ENCODE measurements at places on chromosomes 3 and 15. TPM values are rescaled to one million over a fixed set of nuclear protein-coding genes. Genes with fewer than 3 reads are reported as not detected.

DNA sequence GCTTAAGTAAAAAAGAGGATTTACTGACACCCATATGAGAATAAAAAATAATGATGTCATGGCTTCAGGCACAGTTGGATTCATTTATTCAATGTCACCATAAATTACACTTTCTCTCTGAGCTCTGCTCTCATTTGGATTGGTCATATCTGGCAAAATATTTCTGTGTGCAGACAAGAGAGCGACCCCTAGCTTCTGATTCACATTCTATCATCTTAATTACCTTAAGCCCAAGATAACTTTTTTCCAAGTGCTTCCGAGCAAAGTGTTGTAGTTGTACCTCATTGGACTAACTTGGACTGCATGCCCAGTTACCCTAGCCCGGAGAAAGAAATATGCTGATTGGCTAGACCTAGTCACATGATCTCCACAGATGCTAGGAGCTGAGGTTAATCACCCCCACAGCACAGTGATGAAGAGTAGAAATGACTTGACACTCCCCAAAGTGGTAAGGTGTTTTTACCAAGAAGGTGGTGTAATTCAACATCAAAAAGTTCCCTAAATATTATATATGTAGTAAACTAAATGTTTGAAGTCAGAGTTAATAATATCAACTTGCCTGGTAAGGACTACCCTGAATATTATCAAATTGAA lies 552.2 kb upstream of the SUCLG2 start:
- H3K27ac ChIP-seq, result no peak overlapping the region
- no peaks in the 10 kb centered on the region for H3K27me3 ChIP-seq
- H3K36me3 ChIP-seq, result no peaks in the 10 kb centered on the region

GRCh38 chr3:52532517-52532837 lies 1.2 kb downstream of the NT5DC2 start:
- peaks cover 17% of the 10 kb centered on the region for H3K4me1 ChIP-seq
- H3K27me3 ChIP-seq, result no peaks in the 10 kb centered on the region
- peaks cover 2% of the 10 kb centered on the region for H3K36me3 ChIP-seq
- H3K4me3 ChIP-seq, result peak overlapping the region; percentile 72
- DNase-seq, result peak; percentile 53

IFT122 gene
- 32.4 TPM for total RNA-seq

GRCh38 chr15:66800584-66801235 lies 98.7 kb downstream of the SMAD6 start:
- no peak overlapping the region for H3K4me3 ChIP-seq
- H3K36me3 ChIP-seq, result no peaks in the 10 kb centered on the region
- no peak overlapping the region for H3K27ac ChIP-seq
- H3K4me1 ChIP-seq, result no peaks in the 10 kb centered on the region

SLCO3A1 gene
- total RNA-seq, result 3.3 TPM

CLEC3B gene
- not detected for total RNA-seq

DNA sequence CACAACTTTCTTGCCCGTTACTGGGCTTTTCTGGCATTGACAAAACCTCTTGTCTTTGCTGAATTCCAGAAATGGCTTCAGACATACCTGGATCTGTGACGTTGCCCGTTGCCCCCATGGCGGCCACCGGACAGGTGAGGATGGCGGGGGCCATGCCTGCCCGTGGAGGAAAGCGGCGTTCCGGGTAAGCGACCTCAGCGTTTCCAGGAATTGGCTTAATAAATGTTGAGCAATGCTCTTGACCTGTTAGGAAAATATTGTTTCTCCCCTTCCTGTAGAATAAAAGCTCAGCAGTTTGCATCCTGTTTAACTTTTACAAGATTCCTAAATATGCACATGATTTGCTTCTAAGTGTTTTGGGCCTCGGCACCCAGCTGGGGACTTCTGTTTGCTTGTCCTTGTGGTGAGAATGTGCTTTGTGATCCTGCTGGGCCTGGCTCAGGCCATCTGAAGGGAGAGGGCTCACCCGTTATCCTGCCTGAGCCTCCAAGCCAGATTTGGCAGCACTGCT lies 46.7 kb downstream of the ARNT2 start:
- peaks cover 3% of the 10 kb centered on the region for H3K4me1 ChIP-seq
- no peak overlapping the region for H3K4me3 ChIP-seq
- H3K36me3 ChIP-seq, result no peaks in the 10 kb centered on the region
- peaks cover 10% of the 10 kb centered on the region for H3K27me3 ChIP-seq
- DNase-seq, result no peak

PDE8A gene
- total RNA-seq, result 28.8 TPM

DNA sequence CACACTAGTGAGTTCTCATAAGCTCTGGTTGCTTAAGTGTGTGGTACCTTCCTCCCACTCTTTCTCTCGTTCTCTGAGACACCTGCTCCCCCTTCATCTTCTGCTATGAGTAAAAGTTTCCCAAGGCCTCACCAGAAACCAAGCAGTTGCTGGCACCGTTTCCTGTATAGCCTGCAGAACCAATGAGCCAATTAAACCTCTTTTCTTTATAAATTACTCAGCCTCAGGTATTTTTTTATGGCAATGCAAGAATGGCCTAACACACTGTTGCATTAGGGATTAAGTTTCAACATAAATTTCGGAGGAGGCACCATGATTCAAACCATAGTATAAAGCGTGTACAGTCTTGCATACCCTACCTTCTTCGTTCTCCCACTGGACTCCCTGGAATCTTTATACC lies 252.3 kb upstream of the CHRM5 start:
- peaks cover 4% of the 10 kb centered on the region for H3K4me1 ChIP-seq
- DNase-seq, result peak; percentile 42
- H3K36me3 ChIP-seq, result no peaks in the 10 kb centered on the region
- H3K27ac ChIP-seq, result no peak overlapping the region

GRCh38 chr3:23944007-23944783 lies 891 bp upstream of the NR1D2 start:
- peak overlapping the region; percentile 13 for H3K27ac ChIP-seq
- peaks cover 4% of the 10 kb centered on the region for H3K27me3 ChIP-seq
- H3K36me3 ChIP-seq, result peaks cover 1% of the 10 kb centered on the region
- peak overlapping the region; percentile 74 for H3K4me3 ChIP-seq

GRCh38 chr3:184825121-184825820 lies 13.3 kb downstream of the VPS8 start:
- H3K4me1 ChIP-seq, result peaks cover 2% of the 10 kb centered on the region
- H3K36me3 ChIP-seq, result peaks cover 14% of the 10 kb centered on the region
- H3K27me3 ChIP-seq, result no peaks in the 10 kb centered on the region
- no peak overlapping the region for H3K27ac ChIP-seq

DNA sequence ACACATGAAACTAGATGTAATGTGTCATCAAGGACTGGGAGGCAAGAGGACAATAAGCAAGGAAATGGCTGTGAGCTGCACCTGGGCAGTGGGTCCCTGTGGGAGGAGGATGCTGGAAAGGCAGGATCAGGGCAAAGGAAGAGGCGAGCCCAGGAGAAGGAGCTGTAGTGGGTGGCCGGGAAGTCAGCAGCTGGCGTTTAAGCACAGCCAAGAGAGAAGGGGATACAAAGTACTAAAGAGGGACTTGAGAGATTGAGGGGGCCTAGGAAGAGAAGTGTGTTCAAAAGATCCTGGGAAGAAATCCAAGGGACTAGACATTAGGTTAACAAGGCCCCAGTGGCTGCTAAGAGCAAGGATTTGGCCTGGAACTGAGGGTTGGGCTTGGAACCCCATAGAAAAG lies 188.5 kb upstream of the SLC24A5 start:
- peaks cover 9% of the 10 kb centered on the region for H3K27me3 ChIP-seq
- H3K36me3 ChIP-seq, result no peaks in the 10 kb centered on the region
- no peak overlapping the region for H3K27ac ChIP-seq

NKIRAS1 gene
- total RNA-seq, result 3.1 TPM

GRCh38 chr3:32420126-32421038 lies 28.7 kb downstream of the CMTM7 start:
- no peaks in the 10 kb centered on the region for H3K27me3 ChIP-seq
- H3K27ac ChIP-seq, result peak overlapping the region; percentile 94
- peaks cover 1% of the 10 kb centered on the region for H3K36me3 ChIP-seq
- H3K4me3 ChIP-seq, result peak overlapping the region; percentile 66

CHSY1 gene
- 19.5 TPM for total RNA-seq

SLC27A2 gene
- total RNA-seq, result 25.2 TPM

CTXN2 gene
- total RNA-seq, result not detected

EXD1 gene
- total RNA-seq, result not detected

GRCh38 chr3:14278799-14279625 lies 100.4 kb downstream of the LSM3 start:
- DNase-seq, result no peak
- no peaks in the 10 kb centered on the region for H3K36me3 ChIP-seq
- no peaks in the 10 kb centered on the region for H3K4me1 ChIP-seq
- H3K4me3 ChIP-seq, result no peak overlapping the region
- no peak overlapping the region for H3K27ac ChIP-seq
- H3K27me3 ChIP-seq, result no peaks in the 10 kb centered on the region

GRCh38 chr3:54257125-54257720 lies 134.9 kb downstream of the CACNA2D3 start:
- H3K27me3 ChIP-seq, result no peaks in the 10 kb centered on the region
- H3K4me3 ChIP-seq, result no peak overlapping the region
- H3K4me1 ChIP-seq, result no peaks in the 10 kb centered on the region
- H3K27ac ChIP-seq, result no peak overlapping the region

- peaks cover 4% of the 10 kb centered on the region for H3K36me3 ChIP-seq
- no peak for DNase-seq
- H3K4me3 ChIP-seq, result no peak overlapping the region
- H3K27me3 ChIP-seq, result no peaks in the 10 kb centered on the region
Measured at GRCh38 chr3:126900859-126901540, 81.9 kb upstream of the PLXNA1 start.

GRCh38 chr3:123076112-123076495 lies 9.3 kb downstream of the PDIA5 start:
- no peak overlapping the region for H3K27ac ChIP-seq
- peaks cover 4% of the 10 kb centered on the region for H3K36me3 ChIP-seq
- no peaks in the 10 kb centered on the region for H3K27me3 ChIP-seq

ANKRD63 gene
- not detected for total RNA-seq

DNA sequence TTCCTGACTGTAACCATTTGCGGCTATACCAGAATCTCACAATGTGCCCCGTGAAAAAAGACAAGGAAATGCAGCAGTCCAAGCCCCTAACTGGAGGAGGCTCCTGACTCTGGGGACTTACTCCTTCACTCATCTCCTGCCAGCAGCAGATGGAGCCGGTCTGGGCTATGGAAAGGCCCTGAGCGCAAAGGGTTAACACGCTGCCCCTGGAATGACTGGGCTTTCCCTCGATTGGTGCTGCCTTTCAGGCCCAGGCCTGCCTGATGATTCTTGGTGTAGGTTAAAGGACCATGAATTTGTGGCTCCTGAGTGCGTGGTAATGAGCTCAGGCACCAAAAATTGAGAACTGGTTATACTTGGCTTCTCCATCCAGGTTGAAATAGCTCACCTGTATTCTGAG lies 42.3 kb upstream of the GALNT15 start:
- no peak overlapping the region for H3K4me3 ChIP-seq
- DNase-seq, result no peak
- no peak overlapping the region for H3K27ac ChIP-seq
- no peaks in the 10 kb centered on the region for H3K27me3 ChIP-seq
- H3K36me3 ChIP-seq, result no peaks in the 10 kb centered on the region
- H3K4me1 ChIP-seq, result no peaks in the 10 kb centered on the region

CSTA gene
- total RNA-seq, result not detected

- H3K27ac ChIP-seq, result no peak overlapping the region
- H3K4me1 ChIP-seq, result peaks cover 11% of the 10 kb centered on the region
- H3K36me3 ChIP-seq, result peaks cover 40% of the 10 kb centered on the region
- H3K27me3 ChIP-seq, result no peaks in the 10 kb centered on the region
Measured at GRCh38 chr3:183074261-183074660, 25.0 kb downstream of the MCCC1 start.

ATP13A5 gene
- total RNA-seq, result not detected

- no peak overlapping the region for H3K4me3 ChIP-seq
- no peak for DNase-seq
- no peak overlapping the region for H3K27ac ChIP-seq
- peaks cover 15% of the 10 kb centered on the region for H3K4me1 ChIP-seq
- peaks cover 43% of the 10 kb centered on the region for H3K27me3 ChIP-seq
Measured at GRCh38 chr3:134797741-134798451, 2.8 kb downstream of the EPHB1 start.

GRCh38 chr15:70034596-70034995 lies 63.1 kb downstream of the TLE3 start:
- DNase-seq, result no peak
- no peak overlapping the region for H3K4me3 ChIP-seq
- H3K27me3 ChIP-seq, result no peaks in the 10 kb centered on the region
- H3K4me1 ChIP-seq, result peaks cover 3% of the 10 kb centered on the region
- H3K36me3 ChIP-seq, result no peaks in the 10 kb centered on the region

DNA sequence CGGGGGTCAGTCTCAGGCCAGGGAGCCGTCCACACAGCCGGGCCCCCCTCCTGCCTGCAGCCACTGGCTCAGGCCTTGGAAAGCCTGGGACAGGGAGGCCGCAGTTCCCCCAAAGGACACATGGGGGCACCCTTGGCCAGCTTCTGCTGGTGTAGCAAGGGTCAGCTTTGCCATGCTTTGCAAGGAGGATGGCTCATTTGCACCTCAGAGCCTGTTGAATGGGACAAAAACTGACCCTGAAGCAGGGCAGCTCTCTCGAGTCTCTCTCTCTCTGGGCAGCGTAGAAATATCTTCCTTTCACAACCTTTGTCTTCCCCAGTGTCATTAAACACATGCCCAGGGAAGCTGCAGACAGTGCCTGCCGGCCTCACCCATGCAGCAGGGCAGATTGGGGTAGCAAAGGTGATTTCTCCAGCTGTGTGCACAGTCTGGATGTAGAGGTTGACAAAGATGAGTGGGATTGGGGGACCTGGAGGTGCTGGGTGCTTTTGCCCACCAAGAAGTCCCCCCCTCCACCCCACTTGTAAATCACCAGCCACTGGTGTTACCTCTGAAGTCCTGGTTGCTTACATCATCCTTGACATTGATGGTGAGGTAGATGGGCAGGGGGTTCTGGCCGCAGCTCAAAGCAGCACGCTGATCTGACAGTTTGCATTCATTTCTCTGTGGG lies 17.4 kb upstream of the EHD4 start:
- H3K27ac ChIP-seq, result no peak overlapping the region
- H3K4me3 ChIP-seq, result no peak overlapping the region
- DNase-seq, result peak; percentile 93
- peaks cover 3% of the 10 kb centered on the region for H3K27me3 ChIP-seq

SIDT1 gene
- 14.9 TPM for total RNA-seq

HRG gene
- not detected for total RNA-seq

DNA sequence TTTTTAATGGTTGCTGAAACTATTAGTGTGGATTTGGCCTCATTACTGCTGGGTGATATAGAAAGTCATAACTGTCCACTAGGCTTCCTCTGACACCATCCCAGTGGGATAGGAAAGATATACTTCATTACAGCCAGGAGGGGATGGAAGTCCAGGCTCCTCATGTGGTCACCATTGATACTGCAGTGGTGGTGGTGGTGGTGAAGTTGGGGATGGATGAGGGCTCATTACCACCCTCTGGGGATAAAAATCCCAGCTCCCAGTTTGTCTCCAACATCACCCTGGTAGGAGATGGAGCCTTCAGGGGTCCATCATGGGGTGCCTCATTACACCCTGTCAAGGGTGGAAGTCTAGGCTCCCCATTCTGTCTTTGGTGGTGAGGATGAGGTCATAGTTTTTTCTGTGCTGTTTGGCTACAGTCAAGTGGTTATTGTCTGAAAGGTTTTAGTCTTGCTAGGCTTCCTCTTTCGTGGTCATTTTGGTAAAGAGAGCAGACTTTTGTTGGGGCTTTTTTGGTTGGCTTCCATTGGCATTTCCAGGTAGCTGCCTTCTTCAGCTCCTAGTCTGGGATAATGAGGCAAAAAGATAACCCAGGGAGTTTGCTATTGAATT lies 30.1 kb upstream of the FILIP1L start:
- peaks cover 28% of the 10 kb centered on the region for H3K36me3 ChIP-seq
- H3K4me3 ChIP-seq, result no peak overlapping the region
- no peaks in the 10 kb centered on the region for H3K27me3 ChIP-seq
- H3K4me1 ChIP-seq, result peaks cover 2% of the 10 kb centered on the region
